ENCODE measurements at places on chromosomes 16 and 17. TPM values are rescaled to one million over a fixed set of nuclear protein-coding genes. Genes with fewer than 3 reads are reported as not detected.

DNA sequence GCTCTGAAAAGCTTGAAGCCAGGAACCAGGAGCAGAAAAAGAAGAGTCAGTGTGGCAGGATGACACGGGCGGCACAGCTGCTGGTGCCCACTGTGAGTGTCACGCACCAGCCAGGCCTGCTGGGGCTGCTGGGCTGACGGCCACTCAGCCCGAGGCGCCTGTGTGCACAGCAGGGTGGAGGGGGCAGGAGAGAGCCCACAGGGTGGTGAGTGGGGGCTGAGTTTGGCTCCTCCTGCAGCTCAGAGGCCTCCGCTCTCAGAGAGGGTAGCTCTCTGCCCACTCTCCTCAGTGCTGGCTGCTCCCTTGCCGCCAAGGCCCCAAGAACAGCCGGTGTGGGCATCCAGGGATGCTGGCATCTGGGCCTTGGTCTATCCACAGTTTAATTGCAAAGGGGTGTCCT, 59.6 kb downstream of the GSG1L start:
- no peak for DNase-seq

- DNase-seq, result peak; percentile 62
These were observed 9.1 kb downstream of the TIMP2 start for GRCh38 chr17:78915872-78916632.

DNA sequence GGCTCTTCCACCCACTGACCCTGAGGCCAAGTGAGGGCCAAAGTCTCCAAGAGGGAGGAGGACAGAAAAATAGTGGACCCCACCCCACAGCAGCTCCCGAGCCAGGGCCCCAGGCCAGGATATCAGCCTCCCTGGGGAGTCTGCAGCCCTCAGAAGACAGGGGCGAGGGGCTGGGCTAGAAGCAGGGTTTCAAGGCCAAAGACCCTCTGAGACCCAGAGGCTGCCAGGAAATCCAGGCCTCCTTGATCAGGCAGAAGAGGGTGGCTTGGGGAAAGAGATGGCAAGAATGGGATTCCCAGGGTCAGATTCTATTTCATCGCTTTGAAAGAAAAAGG, 156.1 kb downstream of the ZNF423 start:
- DNase-seq, result no peak

DNA sequence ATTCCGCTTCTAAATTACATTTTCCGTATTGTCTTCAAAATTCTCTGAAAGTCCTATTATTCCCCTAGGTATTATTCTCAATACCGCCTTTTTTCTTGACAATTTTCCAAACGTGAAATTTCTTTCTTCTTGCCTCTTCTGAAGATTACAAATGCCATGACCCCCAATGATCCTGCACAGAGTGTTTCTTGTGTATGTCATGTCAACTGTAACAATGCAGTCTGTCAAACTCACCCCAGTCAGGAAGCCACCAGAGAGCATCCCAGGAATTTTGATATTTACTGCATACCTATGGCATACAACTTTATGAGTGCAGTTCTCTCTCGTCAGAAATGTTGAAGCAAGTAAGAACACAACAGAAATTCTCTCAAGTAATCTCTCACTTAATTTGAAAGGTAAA, 847.3 kb upstream of the CDH8 start:
- DNase-seq, result no peak

DNA sequence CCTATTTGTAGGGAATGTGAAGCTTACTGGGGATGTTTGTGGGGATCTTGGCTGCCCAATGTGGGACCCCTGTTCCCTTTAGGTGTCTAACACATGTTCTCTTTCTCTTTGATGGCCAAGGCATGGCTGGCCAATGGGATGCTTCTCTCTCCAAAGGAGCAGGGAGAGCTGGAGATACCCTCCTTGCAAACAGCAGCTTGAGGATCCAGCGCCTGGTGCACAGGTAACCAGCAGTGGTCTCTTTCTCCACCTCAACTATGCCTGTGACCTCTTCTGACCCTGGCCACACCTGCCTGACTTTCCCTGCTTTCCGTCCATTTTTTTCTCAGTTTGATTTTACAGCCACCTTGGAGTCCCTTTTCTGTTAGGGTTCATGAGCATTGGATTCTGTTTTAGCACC, 16.8 kb upstream of the NKD1 start:
- DNase-seq, result no peak

DNA sequence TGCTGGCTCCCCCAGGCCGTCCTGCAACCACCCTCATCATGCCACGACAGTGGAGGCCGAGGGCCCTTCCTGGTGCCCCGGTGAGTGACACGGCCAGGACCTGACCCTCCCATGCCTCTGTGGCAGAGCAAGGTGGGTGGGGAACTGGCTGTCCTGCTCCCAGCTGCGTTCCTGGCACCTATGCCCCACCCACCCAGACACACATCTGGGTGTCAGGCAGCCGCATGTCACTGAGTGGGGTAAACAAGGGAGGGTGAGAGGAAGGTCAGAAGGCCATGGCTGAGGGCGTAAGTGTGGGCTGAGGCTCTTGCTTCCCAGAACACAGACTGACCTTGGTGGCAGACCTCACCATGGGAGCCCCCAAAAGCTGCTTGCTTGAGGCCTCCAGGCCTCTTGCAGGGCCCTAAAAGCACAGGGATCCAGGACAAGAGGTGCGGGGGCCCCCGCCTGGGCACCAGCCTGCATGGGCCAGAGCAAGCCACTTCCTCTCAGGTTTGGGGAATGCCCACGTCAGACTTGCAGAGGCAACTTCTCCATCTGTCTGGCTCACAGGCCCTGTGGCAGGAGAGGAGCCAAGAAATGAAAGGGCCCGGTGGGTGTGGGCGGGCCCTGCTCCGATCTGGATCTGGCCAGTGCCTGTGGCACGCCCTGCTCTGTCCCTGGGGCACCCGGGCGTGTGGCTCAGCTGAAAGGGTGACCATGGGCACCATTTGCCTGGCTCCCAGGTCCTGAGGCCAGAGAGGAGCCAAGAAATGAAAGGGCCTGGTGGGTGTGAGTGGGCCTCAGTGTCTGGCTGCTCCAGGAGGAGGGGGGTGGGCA, 3.9 kb upstream of the CCDC57 start:
- peak; percentile 86 for DNase-seq

- no peak for DNase-seq
These were observed 42.0 kb upstream of the KCNJ2 start for GRCh38 chr17:70127221-70127873.

- peak; percentile 73 for DNase-seq
These were observed at the start of gene TEKT1 for GRCh38 chr17:6831661-6832263. Gene TEKT1, minus strand, starts transcription at chr17:6831729. Its CDS starts 1,353 bp downstream, at chr17:6830376.

- no peak for DNase-seq
These were observed 13.1 kb downstream of the MKS1 start for GRCh38 chr17:58205936-58206335.

GRCh38 chr17:7238420-7239090, 702 bp downstream of the PHF23 start:
- DNase-seq, result no peak

DNA sequence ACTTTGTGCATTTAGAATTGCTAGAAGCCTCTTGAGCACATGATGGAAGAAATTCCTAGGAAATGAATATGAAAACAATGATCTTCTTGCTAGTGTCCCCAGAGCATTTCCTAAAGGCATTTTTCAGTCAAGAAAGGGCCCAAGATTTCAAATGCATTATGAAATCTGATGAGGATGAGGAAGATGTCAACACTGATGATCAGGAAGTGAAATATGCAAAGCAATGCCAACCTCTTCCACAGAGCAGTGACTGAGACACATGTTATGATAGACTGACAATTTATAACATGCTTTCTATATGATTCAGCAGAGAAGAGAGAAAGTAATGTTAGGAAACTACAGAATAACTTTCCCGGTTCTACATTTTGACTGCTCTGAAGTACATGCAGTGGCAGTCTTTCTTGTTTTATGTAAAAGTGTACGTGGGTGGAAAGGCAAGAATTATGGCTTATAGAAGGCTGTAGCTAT, 859.1 kb upstream of the GOT2 start:
- DNase-seq, result no peak

DNA sequence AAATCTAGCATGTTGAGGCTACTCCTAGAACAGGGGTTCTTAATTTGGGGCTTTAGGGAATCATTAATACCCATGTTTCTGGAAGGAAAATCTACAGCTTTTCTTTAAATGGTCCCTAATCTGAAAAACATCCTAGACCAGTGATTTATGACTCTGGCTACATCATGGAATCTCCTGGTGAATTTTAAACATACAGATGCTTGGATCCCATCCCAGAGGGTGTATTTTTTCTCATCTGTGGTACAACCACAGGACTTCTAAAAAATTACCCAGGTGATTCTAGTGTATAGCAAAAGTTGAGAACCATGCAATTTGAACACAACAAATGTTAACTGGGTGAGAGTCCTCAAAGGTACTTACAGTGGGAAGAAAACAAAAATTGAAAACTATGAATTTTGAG, 41.5 kb downstream of the KANSL1 start:
- no peak for DNase-seq

DNA sequence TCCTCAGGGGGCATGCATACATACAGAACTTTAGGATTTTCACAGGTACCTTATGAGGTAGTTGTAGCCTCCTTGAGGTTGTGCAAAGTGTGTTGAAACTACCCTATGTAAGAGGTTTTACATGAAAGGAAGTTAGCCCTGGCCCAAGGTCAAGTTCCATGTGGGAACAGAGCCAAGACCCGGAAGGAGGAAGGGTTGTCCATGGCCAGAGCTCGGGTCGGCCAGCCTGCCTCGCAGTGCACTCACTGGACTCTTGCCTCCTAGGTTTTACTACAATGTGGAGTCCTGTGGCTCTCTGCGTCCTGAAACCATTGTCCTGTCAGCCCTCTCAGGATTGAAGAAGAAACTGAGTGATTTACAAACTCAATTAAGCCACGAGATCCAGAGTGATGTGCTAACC, 8.2 kb downstream of the POLR2C start:
- DNase-seq, result no peak

DNA sequence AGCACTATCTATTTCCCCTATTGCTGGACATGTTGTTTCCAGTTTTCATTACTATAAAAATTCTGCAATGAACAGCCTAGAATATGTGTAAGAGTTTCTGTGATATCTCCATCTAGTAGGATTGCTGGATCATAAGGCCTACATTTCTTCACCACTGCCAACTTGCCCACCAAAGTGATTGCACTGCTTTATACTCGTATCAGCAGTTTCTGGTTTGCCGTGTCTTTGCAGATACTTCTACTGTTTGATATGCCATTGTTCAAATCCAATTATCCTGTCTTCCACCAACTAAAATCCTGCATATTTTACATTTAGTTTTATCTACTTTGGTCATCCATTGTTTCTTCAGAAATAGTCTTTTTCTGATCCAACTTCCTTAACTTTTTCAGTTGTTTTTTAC, 21.1 kb downstream of the CEP95 start:
- no peak for DNase-seq

ZSWIM7 gene
- total RNA-seq, result 19.1 TPM

ZNF668 gene
- 13.2 TPM for total RNA-seq

CNTROB gene
- total RNA-seq, result 65.1 TPM

KRTAP3-2 gene
- total RNA-seq, result not detected

TPPP3 gene
- 3.1 TPM for total RNA-seq

NME2 gene
- total RNA-seq, result 826 TPM

DPEP2 gene
- not detected for total RNA-seq

KRT20 gene
- total RNA-seq, result not detected
